ENCODE measurements at places on chromosomes 4 and X.

DNA sequence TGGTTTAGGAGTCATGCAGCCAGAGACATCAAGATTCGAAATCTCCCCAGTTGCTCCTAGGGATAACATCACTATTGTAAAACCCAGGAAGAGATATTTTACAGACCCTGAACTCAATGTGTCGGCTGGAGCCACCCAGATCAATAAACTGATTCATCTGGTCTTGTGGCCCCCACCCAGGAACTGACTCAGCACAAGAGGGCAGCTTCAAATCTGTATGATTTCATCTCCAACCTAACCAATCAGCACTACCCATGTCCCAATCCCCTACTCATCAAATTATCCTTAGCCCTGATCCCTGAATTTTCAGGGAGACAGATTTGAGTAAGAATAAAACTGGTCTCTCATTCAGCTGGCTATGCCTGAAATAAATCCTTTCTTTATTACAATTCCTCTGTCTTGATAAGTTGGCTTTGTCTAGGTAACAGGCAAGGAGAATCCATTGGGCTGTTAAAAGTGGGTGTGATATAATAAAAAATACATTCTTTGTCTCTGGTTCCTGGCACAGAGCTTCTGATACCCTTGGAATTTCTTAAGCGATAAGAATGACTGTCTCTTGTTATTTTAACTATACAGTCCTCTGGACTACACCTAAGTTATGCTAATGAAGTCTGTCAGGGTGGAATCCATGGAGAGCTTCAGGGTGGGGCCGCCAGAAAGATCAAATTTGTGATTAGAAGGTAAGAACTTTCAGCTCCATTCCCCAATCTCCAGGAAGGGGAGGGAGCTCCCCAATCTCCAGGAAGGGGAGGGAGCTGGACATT lies 44.3 kb upstream of the TNIP3 start:
- no peak for DNase-seq

- no peak for DNase-seq
Observed at GRCh38 chrX:117510453-117510852, 606.2 kb downstream of the KLHL13 start.

DNA sequence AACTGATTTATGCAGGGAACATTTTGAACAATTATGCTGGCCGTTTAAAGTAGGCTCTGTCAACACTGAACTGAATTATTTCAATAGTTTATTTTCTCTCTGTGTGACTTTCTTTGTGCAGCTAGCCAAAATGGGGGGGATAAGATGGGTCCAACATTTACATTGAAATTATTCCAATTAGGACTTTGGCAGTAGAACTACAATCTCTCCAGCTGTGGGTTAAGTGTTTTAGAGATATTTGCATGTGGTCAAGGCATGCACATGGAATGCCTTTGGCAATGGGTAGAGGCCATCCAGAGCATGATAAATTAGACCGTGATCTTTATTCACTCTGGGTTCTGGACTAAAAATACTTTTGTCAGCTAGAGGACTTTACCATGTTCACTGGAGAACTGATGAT lies 107.9 kb upstream of the ELOVL6 start:
- DNase-seq = peak; percentile 4

DNA sequence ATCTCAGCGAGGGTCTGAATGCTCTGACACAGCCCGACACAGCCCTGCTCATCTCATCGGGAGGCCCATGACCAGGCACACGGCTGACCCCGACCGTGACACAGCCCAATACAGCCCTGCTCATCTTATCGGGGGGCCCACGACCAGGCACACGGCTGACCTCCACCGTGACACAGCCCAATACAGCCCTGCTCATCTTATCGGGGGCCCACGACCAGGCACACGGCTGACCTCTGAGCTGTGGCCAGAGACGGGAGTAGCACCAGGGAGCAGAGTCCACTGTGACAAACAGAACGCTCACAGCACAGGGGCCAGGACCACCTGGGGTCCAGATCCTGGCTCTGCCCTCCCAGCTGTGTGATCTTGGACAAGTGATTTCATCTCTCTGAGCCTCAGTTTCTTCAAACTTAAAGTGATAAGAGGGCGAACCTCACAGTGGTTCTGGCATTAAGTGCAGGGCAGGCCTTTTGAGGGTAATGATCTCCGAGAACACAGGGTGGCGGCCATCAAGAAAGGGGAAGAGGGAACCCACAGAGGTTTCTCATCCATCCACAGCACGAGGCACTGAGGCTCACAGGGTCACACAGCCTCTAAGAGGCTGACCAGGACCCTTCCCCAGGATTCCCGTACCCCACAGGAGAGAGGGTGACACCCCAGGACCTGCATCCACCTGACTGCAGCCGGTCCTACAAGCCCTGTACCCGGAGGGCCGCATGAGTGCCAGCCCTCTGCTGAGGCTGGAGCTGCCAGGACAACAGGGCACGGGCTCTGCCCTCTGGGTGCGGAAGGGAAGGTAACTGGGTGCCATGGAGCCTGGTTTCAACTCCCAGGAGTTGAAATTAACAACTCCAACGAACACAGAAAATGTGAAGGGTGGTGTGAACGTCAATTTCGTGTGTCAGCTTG lies 60.1 kb downstream of the WFS1 start:
- DNase-seq = no peak

DNA sequence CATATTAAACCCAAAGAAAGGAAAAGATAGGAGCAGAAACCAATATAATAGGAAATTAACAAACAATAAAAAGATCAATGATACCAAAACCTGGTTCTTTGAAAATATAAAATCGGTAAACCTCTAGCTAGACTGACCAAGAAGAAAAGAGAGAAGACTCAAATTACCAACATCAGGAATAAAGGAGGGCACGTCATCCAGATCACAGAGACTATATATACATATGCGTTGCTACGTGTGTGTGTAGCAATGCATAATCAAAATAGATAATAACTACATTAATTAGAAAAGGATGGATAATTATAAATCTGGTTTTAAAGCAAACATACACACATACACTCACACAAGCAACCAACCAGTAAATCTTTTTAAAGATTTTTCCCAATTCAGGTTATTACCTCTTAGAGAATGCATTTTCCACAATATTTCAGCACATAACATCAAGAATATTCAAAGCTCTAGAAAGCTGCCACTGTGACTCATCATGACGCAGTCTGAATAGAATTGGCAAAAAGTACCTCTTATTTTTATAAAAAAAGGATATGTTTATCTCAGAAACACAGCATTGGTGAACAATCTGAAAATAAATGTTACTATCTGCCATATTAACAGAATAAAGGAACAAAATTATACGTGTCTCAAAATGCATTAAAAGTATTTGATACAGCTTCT lies 41.4 kb upstream of the USP9X start:
- no peak for DNase-seq

DNA sequence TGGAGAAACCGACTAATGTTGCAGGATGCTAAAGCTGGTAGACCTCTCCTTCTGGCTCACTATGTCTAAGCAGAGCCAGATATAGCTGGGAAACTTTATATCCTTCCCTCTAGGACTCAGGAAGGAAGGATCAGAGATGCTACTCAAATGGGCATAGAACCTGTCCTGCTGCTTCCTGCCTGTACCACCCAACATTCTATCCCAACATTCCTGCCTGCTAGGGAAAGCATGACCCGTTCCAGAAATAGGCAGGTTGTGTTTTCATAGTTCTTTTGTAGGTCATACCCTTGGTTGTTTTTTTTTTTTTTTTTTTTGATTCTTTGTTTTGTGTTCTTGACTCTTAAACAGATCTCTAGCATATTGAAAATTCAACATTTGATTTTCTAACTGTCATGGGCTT lies 5.3 kb downstream of the NPNT start:
- DNase-seq = no peak

DNA sequence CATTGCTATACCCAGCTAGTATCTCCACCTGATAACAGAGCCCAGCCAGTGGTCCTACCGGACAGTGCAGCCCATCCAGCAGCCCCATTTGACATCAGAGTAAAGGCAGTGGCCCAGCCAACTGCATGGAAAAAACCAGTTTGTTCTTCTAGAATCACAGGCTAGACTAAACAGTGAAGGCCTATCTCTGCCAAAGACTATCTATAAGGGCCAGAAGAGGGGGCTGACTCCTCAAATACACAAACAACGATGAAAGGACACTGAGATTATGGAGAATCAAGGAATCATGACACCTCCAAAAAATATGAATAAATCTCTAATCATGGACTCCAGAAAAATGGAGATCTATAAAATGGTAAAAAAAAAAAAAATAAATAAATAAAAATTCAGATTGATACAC lies 546.4 kb upstream of the HTR2C start:
- no peak for DNase-seq

DNA sequence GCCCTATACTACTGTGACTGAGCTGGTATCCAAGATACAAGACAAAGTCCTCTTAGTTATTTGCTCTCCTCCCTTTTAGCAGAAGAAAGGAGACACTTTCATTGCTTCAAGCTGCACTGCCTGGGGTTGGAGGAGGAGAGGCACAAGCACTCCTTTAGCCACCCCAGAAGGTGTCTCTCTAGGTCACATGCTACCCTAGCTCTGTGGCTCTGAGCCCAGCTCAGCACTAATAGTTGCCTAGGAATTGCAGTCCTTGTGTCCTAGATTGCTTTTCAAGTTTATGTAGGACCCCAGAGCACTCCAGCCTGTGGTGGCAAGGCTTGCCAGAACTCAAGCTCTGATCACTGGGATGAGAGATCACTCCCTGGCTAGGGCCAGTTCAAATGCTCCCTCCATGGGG lies 24.4 kb upstream of the LHFPL1 start:
- DNase-seq = no peak

DNA sequence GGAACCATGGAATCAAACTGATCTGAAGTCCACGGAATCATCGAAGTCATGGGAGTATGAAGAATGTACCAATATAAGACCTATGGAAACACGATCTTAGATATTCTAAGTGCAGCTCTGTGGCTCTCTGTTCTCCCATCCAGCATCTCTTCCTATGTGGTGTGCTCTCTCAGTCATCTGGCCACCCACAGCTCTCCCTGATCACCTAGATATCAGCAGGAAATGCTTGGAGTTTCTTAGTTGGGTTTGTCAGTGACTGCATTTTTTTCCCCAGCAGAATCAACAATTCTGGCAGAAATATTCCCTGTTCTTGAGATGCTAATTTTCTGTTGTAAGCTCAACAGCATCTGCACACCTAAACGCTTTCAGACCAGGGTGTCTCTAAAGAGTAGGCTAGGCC lies 94.1 kb downstream of the GC start:
- no peak for DNase-seq

DNA sequence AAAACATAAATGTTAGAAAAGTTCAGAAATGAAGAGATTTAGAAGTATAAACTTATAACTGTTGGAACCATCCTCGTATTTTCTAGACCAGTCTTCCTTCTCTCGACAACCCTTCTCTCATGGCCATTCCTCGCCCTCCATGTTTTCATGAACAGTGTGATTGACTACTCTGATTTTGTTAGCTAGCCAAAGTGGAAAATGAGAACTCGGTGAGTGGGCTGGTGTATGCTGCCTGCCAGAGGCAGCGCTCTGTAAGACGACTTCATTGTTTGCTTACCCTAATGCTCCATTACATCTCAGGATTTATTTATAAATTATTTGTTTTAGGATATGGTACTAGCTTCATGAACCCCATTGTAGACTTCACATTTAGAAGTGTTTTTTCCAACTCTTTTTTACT lies 153.0 kb downstream of the CBR4 start:
- DNase-seq = no peak

GRCh38 chrX:40085102-40085551 lies 12.6 kb downstream of the BCOR start:
- no peak for DNase-seq

GRCh38 chrX:37509349-37509748 lies 62.1 kb upstream of the LANCL3 start:
- DNase-seq = no peak

All from NCI-H1417 treated with DMSO at 0.1 percent for 48 hours (cell line).